Suppressor macrophage treated with lipopolysaccharide for 4 hours (primary cell): ENCODE measurements at places on chromosomes 3 and 15.

DNA sequence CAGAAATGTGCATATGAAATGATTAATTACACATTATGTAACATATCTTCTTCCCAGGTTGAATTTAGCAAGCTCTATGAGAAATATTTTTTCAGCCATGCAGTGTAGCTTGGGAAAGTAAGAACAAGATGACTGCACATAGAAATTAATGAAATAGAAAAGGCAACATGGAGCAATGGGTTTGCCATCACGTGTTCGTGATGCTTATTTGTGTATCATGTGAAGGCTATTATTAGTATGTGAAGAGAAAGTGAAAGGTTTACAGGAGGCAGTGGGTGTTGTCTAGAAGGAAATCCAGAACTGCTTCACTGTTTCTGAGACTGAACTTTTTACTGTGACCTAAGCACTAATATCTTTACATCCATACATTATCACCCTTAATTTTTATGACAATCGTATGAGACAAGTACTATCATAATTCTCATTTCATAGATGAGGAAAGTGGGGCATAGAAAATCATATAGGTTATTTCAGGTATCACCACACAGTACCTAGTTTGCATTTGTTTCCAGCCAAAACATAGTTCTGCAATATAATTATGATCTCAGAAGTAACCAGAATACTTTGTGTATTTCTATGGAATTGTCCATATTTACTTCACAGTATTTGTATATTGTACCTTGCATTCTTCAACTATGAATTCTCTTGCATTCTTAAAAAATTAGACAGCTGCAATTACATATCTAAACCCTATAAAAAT is 14.9 kb downstream of the SERPINI1 start:
- peak; percentile 82 for DNase-seq

- DNase-seq, result no peak
Observed at GRCh38 chr3:68017069-68017468, 362.7 kb upstream of the SUCLG2 start.

GRCh38 chr3:64488939-64489338 is 198.9 kb downstream of the ADAMTS9 start:
- no peak for DNase-seq

GRCh38 chr15:69979262-69979661 is 118.5 kb downstream of the TLE3 start:
- DNase-seq, result peak; percentile 5

- no peak for DNase-seq
Observed at GRCh38 chr3:17980863-17981262, 238.4 kb upstream of the TBC1D5 start.

DNA sequence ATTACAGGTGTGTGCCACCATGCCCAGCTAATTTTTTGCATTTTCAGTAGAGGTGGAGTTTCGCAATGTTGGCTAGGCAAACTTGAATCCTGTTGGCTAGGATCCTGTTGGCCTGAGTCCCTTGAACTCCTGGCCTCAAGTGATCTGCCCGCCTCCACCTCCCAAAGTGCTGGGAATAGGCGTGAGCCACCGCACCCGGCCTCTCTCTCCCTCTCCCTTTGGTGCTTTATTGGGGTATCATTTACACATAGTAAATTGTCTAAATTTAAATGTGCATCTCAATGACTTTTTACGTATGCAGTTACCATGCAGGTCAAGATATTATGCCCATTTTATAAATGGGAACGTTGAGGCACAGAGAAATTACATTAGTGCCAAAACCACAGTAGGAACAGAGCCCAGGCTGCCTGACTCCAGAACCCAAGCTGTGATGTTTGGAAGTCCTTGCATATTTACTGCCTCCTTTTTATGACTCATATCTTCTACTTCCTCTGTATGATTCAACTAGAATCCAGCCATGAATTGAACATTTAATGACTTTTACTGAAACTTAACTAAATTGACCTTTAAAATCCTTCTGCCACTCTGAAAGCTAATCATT is 34.0 kb upstream of the RPP14 start:
- DNase-seq, result peak; percentile 86

GRCh38 chr15:47367726-47368390 is 349.4 kb upstream of the SEMA6D start:
- no peak for DNase-seq
